NCI-H187 treated with DMSO at 0.1 percent for 48 hours (cell line): ENCODE measurements at places on chromosomes 6 and 20.

GRCh38 chr6:89145091-89145955, 532 bp upstream of the PM20D2 start:
- DNase-seq: no peak

- DNase-seq: no peak
Measured at GRCh38 chr6:33895296-33895695, 91.5 kb upstream of the MLN start.

- no peak for DNase-seq
Measured at GRCh38 chr6:43819958-43820357, 49.9 kb downstream of the VEGFA start.

DNA sequence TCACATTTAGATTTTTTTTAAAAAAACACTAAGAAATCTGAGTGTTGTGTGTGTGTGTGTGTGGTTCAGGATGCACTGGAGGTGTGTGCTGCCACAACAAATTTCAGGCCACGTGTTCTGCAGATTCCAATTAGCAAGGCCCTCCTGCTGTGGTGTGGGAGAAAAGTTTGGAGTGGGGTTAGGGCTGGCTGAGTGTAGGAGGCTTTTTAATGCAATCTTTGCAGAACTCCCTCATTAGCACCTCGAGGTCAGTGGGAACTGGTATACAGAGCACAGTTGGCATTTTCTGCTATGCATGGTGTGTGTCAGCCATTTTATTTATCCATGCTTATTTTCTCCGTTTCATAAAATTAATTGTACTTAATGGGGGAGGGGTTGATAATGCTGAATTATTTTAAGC, 187.6 kb downstream of the SOX4 start:
- DNase-seq: no peak
